ENCODE measurements at places on chromosomes 2 and 18. TPM values are rescaled to one million over a fixed set of nuclear protein-coding genes. Genes with fewer than 3 reads are reported as not detected.

Gene CAPN10
- total RNA-seq = 36.1 TPM

Gene C2orf49
- total RNA-seq = 19.4 TPM

Gene HOXD8
- not detected for total RNA-seq

Gene EFEMP1
- not detected for total RNA-seq

Gene CASP8
- 55.5 TPM for total RNA-seq

Gene IL36A
- not detected for total RNA-seq

Gene TUBA4B
- not detected for total RNA-seq

Gene QPCT
- total RNA-seq = 3.9 TPM

Gene AMER3
- not detected for total RNA-seq

Gene SCYGR4
- not detected for total RNA-seq

Gene SERTAD2
- total RNA-seq = 20.6 TPM

Gene ERFE
- total RNA-seq = 0.24 TPM

Gene DAW1
- total RNA-seq = not detected

Gene CCDC178
- not detected for total RNA-seq

Gene ST6GAL2
- not detected for total RNA-seq

Gene PARD3B
- total RNA-seq = 0.26 TPM

Gene EFHD1
- total RNA-seq = 0.22 TPM

Gene SPP2
- not detected for total RNA-seq

Gene LHCGR
- total RNA-seq = not detected

Gene POMC
- 6.2 TPM for total RNA-seq

Gene RTKN
- total RNA-seq = 1.1 TPM

Gene SAG
- total RNA-seq = not detected

Gene EVA1A
- not detected for total RNA-seq

Gene NEUROD1
- not detected for total RNA-seq

Gene GPATCH11
- total RNA-seq = 20.2 TPM

Gene ABCB11
- total RNA-seq = not detected

Gene DHX57
- 20.1 TPM for total RNA-seq

Gene NT5DC4
- total RNA-seq = not detected

Gene CYBRD1
- total RNA-seq = 0.95 TPM

Gene C2orf66
- total RNA-seq = not detected

Gene MAPRE3
- total RNA-seq = 2.4 TPM

Gene C2orf74
- 12.5 TPM for total RNA-seq

Gene ZEB2
- total RNA-seq = 35.8 TPM

Gene ARPC2
- 600 TPM for total RNA-seq

Gene SCN9A
- not detected for total RNA-seq

Gene ME2
- 114 TPM for total RNA-seq

Gene MATN3
- total RNA-seq = not detected

Gene LDLRAD4
- 30.4 TPM for total RNA-seq

Gene SNED1
- 3.5 TPM for total RNA-seq

Gene CHRND
- total RNA-seq = not detected

Gene PROKR1
- not detected for total RNA-seq
